ENCODE measurements at places on chromosomes 3 and 15.

- DNase-seq, result no peak
These were observed 160.7 kb downstream of the MEX3B start for GRCh38 chr15:81885135-81885534.

DNA sequence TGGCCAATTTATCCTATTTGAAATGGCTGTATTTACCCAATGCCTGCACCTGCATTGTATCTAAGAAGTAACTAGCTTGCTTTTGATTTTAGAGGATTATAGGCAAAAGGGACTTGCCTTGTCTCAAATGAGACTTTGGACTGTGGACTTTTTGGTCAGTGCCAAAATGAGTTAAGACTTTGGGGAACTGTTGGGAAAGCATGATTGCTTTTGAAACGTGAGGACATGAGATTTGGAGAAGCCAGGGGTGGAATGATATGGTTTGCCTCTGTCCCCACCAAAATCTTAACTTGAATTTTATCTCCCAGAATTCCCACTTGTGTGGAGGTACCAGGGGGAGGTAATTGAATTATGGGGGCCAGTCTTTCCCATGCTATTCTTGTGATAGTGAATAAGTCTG lies 1505.4 kb downstream of the SI start:
- DNase-seq, result no peak

DNA sequence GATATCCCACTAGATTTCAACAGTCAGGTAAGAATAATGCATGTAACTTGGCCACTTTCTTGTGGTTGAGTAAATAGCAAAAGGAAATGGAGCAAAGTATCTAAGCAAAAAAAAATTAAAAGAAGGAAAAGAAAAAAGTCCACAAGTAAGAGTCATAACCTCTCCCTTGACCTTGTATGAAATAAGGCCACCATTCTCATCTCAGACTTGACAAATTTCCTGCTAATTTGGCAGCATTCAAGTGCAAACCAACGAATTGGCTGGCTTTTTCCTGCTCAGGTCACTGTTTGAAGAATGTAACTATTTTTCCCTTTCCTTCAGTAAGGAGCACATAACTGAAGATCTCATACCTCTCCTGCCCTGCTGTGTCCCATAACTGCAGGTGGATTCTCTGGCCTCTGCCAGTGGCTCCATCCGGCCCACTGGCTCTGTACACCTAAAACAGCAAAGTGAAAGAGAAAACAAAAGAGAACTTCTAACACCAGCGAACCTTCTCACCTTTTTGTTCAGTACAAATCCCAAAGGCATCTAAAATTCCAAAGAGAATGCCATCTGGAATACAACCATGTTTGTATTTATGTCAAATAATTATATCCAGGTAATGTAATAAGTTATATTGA lies 33.4 kb upstream of the RSL24D1 start:
- DNase-seq, result no peak

DNA sequence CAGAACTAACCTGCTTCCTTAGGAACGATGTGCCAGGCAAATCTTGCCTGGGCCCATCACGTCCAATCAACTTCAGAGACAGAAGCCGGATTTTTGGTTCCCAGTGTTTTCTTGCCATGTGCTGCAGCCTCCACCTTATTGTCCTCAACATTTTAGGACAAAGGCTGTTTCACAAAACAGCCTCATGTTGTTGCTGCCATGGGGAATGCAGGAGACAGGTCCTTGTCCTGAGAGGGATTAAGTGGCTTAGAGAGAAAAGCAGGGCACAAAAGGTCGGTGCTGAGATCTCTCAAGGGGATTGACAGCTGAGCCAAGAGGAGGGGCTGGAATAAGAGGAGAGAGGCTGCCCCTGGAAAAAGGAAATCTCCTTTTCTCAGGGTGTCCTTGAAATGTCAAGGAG lies 11.3 kb upstream of the NMNAT3 start:
- no peak for DNase-seq

DNA sequence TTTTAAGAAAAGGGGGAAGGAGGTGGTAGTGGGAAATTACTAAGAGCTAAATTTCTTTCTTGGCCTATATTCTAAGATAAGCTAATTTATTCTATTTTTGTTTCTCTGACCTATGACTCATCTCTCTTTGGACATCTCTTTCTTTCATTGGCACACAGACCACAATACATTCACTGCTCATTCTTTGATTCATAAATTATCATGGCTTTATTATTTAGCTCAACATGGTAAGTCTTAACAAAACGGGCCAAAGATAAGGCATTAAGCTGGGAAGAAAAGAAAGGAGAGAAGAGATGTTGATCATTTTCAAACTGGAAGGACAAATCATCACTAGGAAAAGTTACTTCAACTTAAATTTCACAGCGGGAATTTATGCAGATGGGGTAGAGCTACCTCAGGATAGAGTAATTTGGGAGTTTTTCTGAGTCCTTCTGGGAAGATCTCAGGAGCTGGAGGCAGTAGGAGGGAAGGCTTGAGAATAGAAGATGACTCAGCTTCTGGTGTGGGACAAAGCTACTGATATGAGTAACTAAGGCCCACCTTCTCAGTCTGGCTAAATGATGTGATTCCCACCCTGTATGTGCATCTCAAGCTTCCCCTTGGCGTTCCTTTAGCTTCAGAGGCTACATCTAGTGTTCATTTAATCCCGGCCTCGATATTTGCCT lies 7.5 kb upstream of the ALCAM start:
- no peak for DNase-seq

DNA sequence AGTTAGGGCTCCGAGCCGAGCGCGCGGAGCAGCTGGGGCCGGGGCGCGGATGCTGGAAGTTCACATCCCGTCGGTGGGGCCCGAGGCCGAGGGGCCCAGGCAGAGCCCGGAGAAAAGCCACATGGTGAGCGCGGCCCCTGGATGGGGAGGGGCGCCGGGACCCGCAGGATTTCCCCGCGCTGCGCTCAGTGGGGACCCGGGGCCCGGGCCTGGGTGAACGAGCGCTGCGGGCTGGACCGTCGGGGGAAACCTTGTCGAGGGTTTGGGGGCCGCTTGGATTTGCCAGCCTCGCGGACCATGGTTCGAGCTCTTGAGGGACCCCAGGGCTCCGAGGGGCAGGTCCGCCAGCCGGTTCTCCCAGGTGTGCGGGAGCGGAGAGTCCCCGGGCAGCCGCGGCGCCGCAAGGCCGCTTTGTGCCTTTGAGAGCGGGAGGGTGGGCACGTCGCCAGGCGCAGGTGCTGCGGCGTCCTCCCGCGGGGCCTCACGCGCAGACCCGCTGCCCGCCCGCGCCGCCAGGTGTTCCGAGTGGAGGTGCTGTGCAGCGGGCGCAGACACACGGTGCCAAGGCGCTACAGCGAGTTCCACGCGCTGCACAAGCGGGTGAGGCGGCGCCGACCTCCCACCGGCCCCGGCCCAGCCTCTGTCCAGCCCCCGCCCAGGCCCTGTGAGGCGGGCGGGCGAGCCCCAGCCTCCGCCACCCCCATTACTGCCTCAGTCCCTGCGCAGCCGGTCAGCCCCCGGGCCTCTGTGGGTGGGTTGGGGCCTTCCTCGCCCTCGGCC lies at the start of gene SNX22:
SNX22 (plus strand) TSS at position 5 of the 780 bp plus-strand sequence; CDS start at position 50, 45 bp downstream.
- DNase-seq, result no peak

DNA sequence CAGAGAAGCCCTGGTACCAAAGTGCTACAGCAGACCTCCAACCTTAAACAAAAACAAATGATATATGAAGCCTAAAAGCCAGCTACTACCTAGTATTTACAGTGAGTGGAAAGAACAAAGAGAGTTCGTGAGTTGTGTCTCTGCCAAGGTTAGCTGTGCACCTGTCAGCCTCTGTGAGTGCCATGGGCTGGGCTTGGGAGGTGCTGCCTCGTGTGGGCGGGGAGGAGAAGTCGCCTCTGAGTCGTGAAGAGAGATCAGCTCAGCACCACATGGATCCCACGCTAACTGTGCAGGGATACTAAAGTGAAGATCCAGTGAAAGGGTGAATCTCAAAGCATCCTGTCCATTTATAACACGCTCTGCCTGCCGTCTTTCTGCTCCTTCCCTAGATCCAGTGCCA lies 101.9 kb downstream of the CHDH start:
- DNase-seq, result no peak

Measured in cerebellar nuclear complex (tissue), 1 donor.